ENCODE measurements at places on chromosomes 16 and 17.
A peak's percentile ranks its signal among the peaks of the same experiment; 100 is the strongest.

DNA sequence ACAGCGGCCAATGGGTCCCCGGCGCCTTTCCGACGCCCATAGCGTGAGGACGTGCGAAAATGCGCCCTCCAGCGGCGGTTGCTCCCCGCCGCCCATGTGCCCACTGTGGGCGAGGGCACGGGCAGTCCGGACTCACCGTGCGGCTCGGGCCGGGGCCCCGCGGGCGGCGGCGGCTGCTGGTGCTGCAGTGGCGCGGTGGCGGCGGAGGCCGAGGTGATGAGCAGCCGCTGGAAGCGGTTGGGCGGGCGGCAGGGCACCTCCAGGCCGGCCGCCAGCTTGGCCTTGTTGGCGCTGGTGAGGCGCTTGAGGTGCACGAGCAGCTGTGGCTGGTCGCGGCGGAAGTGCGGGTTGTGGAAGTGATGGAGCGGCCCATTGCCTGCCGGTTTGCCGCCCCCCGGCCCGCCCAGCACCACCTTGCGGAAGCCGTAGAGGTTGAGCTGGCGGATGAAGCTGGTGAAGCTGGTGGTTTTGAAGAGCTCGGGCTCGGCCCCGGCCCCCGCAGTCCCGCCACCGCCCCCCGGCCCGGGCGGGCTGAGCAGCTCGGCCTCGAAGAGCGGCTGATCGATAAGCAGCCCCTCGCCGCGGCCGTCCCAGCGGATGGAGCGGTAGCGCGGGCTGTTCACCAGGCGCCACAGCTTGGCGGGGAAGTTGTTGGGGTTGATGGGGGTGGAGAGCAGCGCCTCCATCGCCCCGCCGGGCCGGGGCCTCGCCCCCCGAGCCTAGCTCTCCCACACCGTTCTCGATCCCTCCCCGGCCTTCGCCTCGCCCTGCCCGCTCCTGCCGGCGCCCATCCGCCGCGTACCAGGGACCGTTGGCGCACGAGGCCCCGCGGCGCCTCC, at the start of gene HSF5:
HSF5 (minus strand) TSS at position 820 of the 839 bp plus-strand sequence; CDS start at position 686, 134 bp downstream.
- peak; percentile 90 for DNase-seq

- no peak for DNase-seq
Observed at GRCh38 chr17:33567223-33567622, 274.1 kb upstream of the ASIC2 start.

DNA sequence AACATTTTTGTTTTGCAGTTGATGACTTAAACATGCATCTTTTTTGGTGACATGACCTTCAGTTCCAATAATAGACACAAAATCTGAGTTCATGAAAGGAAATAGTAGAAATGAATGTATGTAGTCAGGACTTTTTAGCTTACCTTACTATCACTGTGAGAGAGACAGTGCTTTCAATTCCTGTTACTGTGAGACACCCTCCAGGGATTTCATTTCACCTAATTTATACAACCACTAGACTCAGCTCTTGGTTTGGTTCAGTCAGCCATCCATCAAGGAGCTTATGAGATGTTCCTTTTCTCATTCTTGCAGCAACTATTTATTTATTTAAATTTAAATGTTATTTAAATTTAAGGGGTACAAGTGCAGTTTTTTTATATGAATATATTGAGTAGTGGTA, 77.9 kb downstream of the MAP2K4 start:
- DNase-seq, result no peak

DNA sequence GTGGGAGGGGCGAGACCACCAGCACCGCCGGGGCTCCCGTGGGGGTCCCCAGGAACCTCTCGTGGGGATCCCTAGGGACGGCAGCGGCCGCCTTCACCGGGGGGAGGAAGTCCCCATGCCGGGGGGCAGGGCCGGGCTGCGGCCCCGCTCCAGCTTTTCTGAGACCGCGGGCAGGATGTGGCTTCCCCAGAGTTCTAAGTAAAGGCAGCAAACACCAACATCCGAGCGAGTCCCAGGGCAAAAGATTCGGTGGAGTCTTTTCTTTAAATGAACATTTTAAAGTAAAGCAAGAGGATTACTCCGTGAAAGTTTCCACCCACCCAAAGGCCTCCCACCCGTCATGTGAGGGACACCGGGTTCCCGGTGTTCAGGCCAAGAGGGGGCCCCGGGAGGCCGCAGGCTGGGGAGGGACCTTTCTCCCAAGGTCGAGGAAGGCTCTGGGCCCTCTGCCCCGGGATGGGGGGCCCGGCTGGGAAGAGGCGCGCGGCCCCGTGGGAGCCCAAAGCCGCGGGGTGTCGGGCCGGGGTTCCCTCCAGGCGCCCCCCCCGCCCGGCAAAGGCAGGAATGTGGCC, 137.2 kb upstream of the RPH3AL start:
- no peak for DNase-seq

- DNase-seq, result peak; percentile 59
Observed at GRCh38 chr16:87636050-87636684, 33.9 kb downstream of the JPH3 start.

DNA sequence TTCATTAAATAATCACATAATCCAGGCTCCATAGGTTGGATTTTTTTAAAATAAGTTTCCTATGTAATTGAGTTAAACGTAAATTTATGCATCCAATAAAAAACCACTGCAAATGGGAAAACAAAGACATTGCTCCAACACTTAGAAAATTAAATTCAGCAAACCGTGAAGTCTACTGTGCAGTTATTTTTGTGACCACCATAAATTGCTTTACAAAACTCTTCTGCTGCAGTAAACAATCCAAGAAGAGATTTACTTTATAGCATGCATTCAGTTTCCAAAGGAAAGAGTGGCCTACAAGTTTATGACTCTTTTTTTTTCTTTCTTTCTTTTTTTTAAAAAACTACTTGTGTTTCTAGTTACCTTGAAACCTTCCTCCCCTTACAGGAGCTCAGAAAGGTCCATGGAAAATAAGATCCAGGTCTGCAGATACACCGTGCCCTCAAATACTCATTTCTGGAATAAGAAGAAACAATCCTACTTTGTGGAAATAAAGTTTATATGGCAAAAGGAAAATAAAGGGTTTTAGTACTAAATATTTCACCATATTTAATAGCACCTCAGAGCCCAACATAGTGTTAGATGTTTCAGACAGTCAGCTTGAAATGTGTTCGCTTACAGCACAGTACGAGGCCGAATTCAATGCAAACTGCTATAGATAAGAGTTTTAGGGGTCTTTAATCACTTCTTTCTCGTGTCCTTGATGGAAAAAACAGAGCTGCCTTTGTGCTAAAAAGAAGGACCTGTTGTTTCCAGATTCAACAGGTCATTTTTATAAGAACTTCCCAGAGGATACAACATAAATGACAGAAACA, 3.2 kb downstream of the HS3ST3A1 start:
- no peak for DNase-seq

DNA sequence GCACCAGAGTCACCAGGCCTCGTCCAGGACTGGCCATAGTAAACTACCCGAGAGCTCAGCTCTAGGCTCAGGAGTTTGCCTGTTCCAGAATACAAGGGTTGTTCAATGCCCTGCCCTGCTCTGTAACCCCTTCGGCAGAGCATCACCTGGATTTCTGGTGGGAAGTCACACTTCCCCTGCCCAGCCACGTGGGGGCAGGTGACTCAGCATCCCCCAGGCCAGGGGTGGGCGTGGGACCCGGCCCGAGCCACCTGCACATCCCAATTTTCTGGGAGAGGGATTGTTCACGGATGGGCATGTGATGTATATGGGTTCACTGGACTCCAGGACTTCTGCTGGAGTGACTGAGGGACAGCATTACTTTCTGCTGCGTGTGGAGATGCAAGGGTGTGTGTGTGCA, 25.8 kb downstream of the COX4I1 start:
- no peak for DNase-seq

DNA sequence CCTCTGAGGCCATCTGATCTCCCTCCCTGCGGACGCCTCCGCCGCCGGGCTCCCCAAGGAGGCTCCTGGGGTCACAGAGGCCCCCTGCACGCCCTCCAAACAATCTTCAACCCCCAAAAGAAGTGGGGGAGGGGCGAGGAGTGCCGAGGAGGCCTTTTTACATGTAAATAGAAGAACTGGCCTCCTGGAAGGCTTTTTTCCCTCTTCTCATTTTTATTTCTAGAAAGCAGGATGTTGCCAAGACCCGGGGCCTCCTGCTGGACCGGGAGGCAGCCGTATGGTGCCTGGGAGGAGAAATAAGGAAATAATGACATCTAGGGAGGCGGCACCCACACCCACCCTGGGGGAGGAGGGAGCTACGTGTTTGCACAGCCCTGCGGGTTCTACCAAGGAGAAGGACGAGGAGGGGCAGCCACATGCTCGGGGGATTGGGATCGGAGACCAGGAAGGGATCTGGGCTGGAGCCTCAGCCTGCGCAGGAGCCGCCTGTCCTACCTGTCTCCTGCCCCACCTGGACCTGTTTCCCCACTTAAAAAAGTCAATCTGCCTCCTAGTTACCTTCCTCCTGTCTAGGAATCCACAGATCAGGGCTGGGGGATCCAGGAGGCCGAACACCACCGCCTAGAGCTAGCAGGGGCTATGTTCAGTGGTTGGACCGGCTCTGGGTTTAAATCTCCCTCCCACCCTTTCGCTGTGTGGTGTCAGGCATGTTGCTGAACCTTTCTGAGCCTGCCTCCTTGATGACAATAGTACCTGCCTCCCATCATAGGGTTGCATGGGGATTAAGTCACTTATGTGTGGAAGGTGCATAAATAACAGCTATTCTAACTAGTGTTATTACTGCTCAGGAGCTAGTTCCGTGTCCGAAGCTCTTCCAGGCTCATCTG, 175.7 kb upstream of the GSE1 start:
- DNase-seq, result peak; percentile 86

- DNase-seq, result no peak
Observed at GRCh38 chr16:49552313-49552928, 178.8 kb downstream of the C16orf78 start.

GRCh38 chr17:55344514-55344997, 77.1 kb downstream of the MMD start:
- no peak for DNase-seq

DNA sequence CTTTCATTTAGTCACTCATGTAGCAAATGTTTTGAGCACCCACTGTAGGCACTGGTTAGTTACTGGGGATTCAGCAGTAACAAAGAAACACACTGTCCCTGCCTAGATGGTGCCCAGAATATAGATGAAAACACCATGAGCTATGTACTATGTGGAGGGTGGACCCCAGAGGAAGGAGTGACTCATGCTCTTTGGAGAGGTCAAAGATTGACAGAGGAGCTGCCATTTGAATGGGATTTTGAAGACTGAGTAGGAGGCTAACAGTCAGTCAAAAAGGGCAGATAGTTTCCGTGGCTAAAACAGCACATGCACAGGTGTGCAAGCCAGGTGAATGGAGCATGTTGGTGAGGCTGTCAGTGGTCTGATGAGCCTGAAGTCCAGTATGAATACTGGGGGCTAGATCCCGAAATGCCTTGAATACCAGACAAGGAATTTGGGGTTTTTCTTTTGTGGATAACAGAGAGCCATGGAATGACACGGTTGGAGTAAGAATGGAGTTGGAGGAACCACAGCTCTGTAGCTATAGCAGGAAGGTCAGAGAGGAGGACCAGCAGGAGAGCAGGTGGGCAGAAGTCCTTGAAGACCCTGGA, 6.1 kb downstream of the IL21R start:
- DNase-seq, result no peak

DNA sequence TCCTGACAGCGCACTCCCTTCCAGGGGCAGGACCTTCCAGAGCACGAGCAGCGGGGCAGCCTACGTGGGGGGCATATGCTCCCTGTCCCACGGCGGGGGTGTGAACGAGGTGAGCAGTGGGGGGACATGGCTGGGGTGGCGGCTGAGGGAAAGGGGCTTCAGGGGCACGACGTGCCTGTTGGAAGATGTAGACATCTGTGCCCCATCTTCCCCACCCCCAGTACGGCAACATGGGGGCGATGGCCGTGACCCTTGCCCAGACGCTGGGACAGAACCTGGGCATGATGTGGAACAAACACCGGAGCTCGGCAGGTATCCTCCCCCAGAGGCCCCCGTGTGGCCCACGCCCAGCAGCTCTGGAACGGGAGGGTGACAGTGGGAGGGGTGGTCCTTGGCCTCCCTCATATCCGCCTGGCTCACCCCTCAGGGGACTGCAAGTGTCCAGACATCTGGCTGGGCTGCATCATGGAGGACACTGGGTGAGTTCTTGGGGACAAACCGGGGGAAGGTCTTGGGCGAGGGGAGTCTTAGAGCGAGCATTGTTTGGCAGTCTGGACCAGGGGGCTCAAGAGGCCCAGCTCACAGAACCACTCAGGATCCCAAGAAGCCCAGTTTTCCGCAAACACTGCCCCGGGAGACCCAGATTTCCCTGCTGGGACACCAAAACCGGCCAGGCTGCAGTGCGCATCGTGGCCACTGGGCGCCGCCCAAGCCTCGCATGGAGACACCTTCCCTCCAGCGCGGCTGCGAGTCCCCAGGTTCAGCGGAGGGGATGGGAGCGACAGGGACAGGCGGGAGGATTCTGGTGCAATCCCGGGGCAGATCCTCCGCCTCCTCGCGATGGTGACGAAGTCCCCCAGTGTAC, 15.7 kb downstream of the ADAM11 start:
- peak; percentile 71 for DNase-seq

- no peak for DNase-seq
Observed at GRCh38 chr17:1173432-1174262, 6.1 kb downstream of the ABR start.

DNA sequence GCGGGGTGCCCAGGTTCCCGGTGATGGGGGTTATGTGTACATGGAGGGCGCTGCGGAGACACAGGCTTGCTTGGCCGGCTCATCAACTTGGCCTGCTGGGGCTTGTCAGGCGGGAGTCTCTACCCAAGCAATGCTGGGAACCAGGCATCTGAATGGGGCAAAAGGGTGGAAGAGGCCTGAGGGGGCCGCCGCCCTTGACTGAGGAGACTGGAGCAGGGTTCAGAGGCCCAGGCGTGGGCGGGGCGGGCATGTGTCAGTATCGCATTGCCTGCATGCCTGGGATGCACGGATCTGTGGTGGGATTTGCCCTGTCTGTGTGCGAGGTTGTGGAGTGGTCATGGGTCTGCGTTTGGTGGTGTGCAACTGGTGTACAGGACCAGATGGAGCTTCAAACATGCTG, 21.1 kb downstream of the ARHGAP23 start:
- DNase-seq, result no peak

- no peak for DNase-seq
Observed at GRCh38 chr16:11067697-11068141, 123.4 kb downstream of the CLEC16A start.

- DNase-seq, result peak; percentile 55
Observed at GRCh38 chr17:79466562-79467350, 144.1 kb downstream of the RBFOX3 start.

DNA sequence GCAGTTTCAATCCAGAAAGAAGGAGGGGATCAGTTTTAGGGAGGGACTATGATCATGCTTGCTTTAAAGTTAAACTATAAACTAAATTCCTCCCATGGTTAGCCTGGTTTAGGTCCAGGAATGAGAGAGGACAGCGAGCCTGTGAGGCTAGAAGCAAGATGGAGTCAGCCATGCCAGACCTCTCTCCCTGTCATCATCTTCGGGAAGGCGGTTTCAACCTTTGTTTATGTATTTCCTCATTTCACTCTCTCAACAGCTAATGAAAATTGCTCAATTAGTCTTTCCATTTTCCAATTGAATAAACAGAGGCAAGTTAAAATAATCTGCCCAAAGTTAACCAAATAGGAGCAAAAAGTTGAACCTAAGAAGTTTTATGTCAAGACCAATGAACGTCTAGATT, 201.5 kb downstream of the KCNJ2 start:
- peak; percentile 25 for DNase-seq

- DNase-seq, result no peak
Observed at GRCh38 chr17:69012895-69013805, 47.6 kb downstream of the ABCA9 start.

GRCh38 chr17:17937201-17937853, 34.9 kb downstream of the TOM1L2 start:
- DNase-seq, result no peak

GRCh38 chr17:39927929-39928857, 661 bp downstream of the LRRC3C start:
- peak; percentile 14 for DNase-seq

- DNase-seq, result no peak
Observed at GRCh38 chr17:5135726-5136579, 20.1 kb downstream of the USP6 start.
